ENCODE measurements at places on chromosomes 4 and X.

DNA sequence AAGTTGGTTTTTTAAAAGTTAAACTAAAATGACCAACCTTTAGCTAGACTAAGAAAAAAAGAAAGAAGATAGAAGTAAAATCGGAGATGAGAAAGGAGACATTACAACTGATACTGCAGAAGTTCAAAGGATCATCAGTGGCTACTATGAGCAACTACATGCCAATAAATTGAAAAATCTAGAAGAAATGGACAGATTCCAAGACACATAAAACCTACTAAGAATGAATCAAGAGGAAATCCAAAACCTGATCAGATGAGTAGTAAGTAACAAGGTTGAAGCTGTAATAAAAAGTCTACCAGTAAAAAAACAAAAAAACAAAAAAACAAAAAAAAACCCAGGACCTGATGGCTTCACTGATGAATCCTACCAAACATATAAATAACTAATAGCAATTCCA, 16.1 kb downstream of the IQCM start:
- DNase-seq, result no peak

DNA sequence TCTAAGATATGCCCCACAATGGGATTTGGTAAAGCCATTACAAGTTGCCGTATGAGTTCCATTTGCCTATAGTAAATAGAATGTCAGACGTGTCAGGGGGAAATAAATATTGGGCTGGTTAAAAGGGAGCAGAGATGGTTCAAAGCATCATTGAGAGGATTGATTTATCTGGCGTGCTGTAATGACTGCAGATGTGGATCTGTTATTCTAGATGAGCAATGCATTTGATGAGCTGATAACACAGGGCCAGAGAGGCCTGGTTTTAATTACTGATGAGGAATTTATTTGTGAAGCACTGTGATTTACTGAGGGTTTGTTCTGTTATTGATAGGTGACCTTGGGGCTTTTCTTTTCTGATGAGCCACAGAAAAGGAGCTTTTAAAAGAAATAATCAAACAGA, 62.5 kb downstream of the DACH2 start:
- no peak for DNase-seq

- no peak for DNase-seq
Measured at GRCh38 chrX:119853444-119853843, 681 bp upstream of the UPF3B start.

DNA sequence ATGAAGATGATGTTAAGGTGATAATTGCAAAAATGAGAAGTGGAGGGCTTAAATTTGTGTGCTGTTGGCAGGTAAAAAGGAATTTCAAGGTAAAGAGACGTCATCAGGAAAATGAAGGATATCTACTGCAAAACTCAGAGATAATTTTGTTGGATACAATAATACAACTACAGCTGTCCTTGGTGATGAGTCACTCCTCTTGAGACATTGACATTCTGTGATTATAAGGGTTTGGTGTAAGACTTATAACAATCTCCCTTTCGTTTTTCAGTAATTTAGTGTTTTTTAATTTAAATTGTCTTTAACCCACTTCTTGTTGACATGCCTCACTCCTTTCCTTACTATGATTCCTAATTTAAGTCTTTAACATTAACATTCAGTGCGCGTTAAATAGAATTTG, 1074.1 kb upstream of the SLIT2 start:
- no peak for DNase-seq

DNA sequence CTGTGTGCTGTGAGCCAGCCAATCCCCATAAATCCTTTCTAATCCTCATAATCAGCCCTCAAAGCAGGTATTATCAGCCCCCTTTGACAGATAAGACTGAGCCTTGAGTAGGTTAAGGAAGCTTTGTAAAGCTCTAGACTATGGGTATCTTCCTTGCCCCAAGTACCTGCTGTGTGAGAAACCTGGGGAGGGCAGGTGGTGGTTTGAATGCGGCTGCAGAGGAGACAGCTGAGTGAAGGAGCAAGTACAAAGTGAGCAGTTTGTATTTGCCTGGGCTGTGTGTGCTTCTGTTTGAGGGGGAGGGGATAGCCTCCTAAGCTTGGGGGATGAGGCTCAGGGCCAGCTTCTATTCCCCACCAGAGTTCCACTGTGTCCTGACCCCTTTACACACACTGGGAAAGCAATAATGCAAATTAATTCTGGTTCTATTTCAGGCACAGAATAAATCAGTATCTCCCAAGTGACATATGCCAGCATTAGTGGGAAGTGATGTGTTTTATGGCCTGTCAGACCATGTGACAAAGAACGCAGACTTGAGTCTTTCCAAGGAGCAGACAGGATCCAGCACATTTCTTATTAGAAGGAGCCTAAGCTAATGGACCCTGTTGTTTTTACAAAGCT, 63.5 kb downstream of the EVC start:
- DNase-seq, result no peak

- no peak for DNase-seq
Measured at GRCh38 chrX:106170318-106170717, 2.2 kb downstream of the PWWP3B start.

Measured in epithelial cell of prostate (primary cell).